ENCODE measurements at places on chromosomes 12 and 14.

- DNase-seq, result no peak
Observed at GRCh38 chr14:41549821-41550607, 56.7 kb upstream of the LRFN5 start.

- no peak for DNase-seq
Observed at GRCh38 chr12:6646276-6647082, 753 bp downstream of the ACRBP start.

- no peak for DNase-seq
Observed at GRCh38 chr12:79151956-79152355, 287.4 kb downstream of the SYT1 start.

GRCh38 chr12:449203-449602 is 10.5 kb upstream of the B4GALNT3 start:
- no peak for DNase-seq

GRCh38 chr12:99600388-99600787 is 47.2 kb upstream of the GARIN6 start:
- DNase-seq, result no peak

- no peak for DNase-seq
Observed at GRCh38 chr14:34568803-34569202, 29.3 kb upstream of the EAPP start.

GRCh38 chr12:5003025-5003666 is 40.5 kb upstream of the KCNA5 start:
- DNase-seq, result no peak

DNA sequence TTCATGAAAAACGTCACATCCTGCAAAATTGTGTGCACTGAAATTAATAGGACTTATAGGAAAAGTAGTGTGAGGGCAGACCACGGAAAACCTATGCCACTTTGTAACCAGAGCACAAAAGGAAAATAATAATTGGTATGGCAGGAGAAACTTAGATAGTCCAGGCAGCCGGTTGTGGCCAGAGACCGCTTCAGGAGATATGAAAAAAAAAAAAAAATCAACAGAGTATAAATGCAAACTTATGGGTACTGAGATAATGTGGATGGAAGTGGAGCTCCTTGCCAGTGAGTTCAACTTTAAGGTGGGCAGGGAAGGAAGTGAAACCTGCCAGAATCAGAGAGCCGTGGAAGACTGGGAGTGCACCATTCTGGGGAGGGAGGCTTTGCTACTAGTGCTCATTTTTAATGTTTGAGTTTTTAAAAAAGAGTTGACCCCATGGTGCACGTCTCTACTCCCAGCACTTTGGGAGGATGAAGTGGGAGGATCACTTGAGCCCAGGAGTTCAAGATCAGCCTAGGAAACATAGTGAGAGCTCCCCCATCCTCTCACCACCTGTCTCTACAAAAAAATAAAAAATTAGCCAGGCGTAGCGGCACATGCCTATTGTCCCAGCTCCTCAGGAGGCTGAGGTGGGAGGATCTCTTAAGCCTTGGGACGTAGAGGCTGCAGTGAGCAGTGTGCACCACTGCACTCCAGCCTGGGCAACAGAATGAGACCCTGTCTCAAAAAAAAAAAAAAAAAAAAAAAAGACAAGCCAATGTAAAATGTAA is 34.3 kb upstream of the METAP2 start:
- no peak for DNase-seq

GRCh38 chr12:48924617-48925303 is 532 bp downstream of the FKBP11 start:
- peak; percentile 66 for DNase-seq

- peak; percentile 89 for DNase-seq
Observed at GRCh38 chr12:49131051-49131893, at the start of gene TUBA1B. TUBA1B (minus strand) TSS chr12:49131395; CDS start chr12:49131300, 95 bp downstream.

DNA sequence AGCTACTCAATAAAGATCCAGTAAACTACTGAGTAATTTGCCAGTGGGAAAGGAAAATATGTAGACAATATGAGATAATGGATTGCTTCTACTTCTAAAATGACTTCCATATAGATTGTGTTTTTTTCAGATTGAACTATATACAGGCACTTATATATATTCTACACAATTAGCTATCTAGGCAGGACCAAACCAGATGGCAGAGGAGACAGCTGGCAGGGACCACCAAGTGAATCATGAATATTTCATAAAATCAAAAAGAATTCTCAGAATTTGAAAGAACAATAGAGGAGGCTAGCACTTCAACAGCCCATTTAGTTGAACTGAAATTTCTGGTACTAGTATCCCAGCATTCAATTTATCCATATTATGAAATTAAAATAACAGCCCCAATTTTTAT is 338.0 kb upstream of the RPL10L start:
- no peak for DNase-seq

DNA sequence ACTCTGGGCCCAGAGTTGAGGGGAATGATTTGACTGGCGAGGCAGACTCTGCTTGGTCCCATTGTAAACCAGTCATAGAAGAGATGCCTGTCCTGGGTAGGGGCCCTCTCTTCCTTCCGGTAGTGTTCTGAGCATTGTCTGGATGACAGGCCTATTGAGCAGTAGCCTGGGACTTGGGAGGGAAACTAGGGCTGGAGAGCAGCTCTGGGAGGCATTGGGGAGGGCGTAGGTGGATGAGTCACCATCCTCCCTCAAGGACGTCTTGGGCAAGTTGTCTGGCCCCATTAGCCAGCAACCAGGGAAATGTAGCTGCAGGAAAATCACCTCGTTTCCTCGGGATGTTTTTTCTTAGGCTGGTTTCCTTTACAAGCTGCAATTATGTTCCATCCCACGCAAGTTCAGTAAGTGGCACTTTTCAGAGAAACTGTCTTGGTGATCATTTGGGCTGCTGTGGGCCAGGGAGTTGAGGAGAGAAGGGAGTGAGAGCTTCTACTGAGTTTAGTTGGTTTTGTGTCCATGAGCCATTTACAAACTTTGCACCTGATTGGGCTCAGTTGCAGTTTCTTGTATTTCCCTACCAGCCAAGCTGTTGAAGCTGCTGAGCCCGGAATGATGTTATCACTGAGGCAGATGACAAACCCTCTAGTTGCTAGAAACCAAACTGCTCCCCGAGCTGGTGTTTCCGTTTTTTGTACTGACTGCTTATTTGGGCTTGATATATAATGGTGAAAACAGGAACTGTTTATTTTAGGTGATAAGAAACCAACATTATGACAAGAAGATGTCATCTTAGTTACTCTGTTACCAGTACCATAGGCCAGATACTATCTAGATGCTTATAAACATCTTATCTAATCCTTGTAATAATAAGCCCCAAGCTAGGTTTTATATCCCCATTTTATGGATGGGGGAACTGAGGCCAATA is 147.6 kb downstream of the CHST11 start:
- DNase-seq, result peak; percentile 10

- DNase-seq, result no peak
Observed at GRCh38 chr12:11765421-11765816, 115.9 kb downstream of the ETV6 start.

DNA sequence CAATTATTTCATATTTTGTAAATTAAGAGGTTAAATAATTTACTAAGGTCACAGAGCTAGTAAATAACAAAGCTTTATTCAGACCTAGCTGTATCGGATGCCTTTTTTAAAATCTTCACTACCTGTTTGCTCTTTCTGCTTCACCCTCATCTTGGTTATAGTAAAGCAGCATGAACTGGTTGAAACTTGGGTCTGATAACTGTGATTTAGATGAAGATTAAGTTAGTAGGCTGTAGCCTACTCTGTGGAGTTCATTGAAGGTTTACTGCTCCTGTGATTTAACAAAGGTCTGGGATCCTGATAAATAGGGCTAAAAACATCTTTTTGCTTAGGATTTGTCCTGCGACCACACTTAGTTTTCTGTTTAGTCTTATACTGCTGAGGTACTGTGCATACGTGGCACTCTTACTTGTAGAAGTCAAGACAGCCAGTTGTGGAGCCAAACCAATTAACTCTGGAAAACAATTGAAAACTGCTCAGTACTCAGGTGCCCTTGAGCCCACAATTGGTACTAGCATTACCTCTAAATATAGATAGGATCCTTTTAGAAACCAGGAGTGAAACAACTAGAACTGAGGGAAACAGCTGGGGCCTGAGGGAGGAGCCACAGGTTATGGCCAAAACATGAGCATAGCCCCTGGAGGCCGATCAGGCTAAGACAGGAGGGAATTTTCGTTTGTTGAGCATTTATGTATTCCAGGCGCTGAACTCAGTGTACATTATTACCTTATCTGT is 2.3 kb downstream of the SPATS2 start:
- DNase-seq, result no peak

GRCh38 chr12:74781991-74782485 is 244.4 kb downstream of the ATXN7L3B start:
- DNase-seq, result no peak

DNA sequence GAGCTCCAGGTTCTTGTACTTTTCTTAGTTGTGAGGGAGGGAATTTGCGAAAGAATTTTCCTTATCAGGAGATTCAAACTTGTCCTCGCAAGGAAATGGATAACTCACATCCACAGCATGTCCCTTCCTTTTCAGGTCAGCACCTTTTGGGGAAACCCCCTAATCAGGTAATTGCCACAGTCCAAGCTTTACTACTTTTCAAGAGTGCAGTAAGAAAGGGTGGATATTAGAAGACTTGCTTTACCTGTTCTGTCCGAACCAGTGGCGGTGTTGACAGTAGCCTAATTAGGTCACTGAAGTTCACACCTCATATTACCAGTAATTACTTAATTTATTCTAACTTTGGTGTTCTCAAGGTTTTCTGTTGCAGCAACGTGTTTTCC is 6.7 kb upstream of the C12orf50 start:
- no peak for DNase-seq

- DNase-seq, result no peak
Observed at GRCh38 chr12:108587826-108588225, 10.1 kb downstream of the TMEM119 start.
